Right renal cortex interstitium (tissue), 3 donors: ENCODE measurements at places on chromosomes 4 and X.

DNA sequence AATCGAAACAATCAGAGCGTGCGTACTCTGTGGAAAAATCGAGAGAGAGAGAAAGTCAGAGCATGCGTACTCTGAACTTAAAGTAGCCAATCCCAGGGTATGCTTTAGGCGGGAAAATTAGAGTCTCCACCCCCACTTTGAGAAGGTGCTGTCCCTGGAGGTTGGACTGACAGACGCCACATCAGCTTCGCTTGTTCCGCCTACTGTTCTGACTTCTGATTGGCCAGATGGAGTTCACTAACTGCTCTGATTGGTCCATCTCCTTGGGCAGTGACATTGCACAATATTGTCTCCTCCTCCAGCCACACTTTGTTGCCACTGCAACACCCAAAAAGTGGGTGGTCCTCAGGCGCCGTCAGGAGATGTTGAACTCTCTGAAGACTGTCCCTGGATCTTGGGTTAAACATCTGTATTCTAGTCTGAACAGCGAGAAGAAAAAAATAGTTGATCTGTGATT is at the start of gene SSX5:
Gene SSX5, minus strand, starts transcription at position 51 of the 457 bp plus-strand sequence. CDS start 1,437 bp downstream, outside the sequence.
- DNase-seq = no peak

DNA sequence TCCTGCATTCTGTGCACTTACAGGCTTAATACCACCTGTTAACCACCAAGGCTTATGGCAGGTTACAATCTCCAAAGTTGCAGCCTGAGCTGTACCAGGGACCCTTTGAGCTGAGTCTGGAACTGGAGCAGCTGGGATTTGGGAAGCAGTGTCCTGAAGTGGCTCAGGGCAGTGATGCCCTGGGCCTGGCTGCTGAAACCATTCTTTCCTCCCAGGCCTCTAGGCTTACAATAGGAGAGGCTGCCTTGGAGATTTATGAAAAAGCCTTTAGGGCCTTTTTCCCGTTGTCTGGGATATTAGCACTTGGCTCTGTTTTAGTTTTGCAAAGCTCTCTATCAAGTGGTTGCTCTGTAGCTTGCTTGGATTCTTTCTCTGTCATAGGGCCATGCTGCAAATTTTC is 154.3 kb upstream of the CASK start:
- no peak for DNase-seq

DNA sequence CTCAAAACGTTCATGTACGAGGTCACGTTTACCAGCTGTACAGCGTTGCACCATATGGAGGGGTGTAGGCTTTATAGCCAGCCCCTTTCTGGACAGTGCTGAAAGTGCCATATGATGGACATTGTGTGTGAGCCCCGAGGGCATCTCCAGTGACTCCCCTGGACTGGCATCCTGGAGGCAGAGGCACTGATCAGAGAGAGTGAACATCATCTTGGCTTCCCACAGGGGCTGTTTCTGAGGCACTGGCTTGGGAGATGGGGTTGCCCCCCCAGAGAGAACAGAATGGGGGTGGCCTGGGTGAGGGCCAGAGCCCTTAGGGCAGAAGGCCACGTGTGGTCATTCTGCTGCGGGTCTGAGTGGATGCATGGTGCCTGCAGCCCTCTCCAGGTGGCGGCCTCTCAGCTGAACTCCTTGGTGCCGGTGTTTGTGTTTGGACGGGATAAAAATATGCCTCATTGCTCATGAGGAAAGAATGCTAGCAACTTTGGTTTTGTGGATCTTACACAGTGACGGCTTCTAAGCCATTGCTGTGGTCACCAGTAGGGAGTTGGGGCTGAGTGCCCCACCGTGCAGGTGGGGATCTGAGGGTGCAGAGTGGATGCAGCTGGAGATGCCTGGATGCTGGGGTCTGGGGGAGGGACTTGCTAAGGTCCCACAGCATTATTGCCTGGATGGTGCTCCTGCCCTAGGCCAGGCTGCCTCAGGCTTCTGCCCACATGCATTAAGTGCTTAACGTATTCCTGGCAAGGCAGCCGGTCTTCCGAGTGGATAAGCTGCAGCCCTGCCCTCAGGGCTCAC is 3.4 kb downstream of the WFS1 start:
- DNase-seq = no peak

- DNase-seq = no peak
Measured at GRCh38 chr4:87073199-87074120, 138.6 kb downstream of the AFF1 start.

DNA sequence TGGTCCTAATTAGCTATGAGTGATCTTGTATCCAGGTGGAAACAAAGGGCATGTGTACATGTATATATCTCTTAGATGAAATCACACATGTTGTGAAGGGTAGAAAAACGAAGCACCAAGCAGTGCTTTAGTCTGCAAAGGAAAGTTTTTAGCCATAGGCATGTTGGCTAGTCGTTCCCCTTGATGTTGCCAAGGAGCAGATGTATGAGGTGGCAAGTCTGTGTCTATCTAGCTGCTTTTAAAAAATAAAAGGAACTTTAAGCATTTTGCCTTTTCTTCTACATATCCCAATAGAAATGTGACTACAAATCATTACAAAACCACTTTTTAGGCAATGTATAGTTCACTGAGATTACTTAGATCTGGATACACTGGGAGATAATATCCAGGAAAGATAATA is 63.1 kb downstream of the NSUN7 start:
- DNase-seq = no peak
